ENCODE measurements at places on chromosomes 12 and 14.

GRCh38 chr12:93135286-93136239 lies 206.5 kb upstream of the EEA1 start:
- DNase-seq = no peak

- DNase-seq = no peak
Observed at GRCh38 chr14:98700748-98701147, 571.2 kb downstream of the BCL11B start.

GRCh38 chr14:36570065-36570464 lies 12.3 kb downstream of the NKX2-8 start:
- DNase-seq = no peak

DNA sequence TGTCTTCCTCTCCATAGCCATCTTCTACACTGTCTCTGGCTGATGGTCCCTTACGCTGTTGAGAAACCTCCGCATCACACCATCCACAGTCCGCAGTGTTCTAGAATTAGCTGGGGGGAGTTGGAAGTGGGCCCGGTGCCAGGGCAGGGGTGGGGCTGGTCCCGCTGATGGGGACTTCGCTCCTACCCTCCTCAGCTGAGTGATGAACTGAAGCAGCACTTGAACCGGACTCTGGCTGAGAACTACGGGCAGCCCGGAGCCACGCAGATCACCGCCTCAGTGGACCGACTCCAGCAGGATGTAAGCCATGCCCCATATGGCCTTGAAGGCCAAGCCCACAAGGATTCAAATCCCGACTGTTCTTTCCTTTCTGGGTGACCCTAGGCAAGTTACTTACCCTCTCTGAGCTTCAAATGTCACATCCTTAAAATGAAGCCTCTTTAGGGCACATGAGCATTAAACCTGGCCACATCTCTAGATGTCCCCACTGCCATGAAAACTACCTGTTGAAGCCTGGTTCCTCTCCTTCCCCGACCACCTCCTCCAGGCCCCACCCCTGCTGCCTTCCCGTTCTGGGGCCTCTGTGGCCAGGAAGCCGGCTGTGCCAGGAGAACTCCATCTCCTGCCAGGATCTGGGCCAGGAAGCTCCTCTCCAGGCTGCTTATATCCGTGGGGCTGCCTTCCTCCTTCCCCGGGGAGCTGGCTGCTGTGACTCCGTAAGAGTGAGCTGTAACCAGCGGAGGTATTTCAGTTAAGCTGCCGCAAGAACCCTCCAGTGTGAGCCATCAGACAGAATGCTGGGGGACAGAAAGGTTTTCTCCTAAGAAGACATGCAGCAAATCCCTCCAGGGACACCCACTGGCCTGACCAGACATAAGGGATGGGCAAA lies 53.1 kb downstream of the TSPAN11 start:
- DNase-seq = no peak

DNA sequence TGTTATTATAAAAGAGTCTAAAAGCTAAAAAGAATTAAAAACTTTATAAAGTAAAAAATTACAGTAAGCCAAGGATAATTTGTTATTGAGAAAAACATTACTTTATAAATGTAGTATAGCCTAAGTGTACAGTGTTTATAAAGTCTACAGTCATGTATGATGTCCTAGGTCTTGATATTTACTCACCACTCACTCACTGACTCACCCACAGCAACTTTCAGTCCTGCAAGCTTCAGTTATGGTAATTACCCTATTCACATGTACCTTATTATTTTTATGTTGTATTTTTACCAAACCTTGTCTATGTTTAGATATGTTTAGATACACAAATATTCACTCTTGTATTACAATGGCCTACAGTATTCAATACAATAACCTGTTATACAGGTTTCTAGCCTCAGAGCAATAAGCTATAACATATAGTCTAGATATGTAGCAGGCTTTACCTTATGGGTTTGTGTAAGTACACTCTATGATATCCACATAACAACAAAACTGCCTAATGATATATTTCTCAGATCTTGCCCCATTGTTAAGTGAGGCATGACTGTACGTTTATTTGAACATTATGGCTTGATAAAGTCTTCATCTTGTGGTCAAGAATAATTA lies 113.7 kb upstream of the KITLG start:
- DNase-seq = no peak

DNA sequence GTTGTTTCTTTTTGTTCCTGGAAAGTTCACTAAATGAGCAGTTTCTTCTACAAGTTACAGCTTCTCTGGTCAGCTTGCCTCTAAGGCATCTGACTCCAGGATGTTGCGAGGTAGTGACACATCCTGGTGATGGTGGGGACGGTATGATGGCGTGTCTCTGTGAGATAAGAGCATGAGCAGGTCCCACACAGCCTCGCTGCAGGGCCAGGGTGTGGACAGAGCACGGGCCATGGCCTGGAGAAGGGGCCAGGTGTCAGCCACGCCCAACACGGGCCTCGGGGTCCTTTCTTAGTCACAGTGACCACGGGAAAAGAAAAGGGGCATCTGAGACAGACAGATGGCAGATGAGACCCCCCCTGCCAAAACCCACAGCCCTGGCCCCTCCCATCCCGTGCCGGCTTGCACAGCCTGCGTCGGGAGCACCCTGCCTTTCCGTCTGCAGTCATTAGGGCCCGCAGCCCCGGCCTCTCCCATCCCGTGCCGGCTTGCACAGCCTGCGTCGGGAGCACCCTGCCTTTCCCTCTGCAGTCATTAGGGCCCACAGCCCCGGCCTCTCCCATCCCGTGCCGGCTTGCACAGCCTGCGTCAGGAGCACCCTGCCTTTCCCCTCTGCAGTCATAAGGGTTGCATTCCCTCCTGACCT lies 79.3 kb upstream of the DYNC1H1 start:
- no peak for DNase-seq

DNA sequence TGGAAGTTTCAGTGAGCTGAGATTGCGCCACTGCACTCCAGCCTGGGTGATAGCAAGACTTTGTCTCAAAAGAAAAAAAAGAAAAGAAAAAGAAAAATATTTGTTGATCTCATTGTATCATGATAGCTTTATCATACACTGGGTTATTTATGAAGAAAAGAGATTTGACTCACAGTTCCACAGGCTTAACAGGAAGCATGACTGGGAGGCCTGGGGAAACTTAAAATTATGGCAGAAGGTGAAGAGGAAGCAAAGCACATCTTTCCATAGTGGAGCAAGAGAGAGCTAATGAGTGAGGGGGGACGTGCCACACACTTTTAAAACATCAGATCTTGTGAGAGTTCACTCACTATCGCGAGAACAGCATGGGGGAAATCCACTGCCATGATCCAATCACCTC lies 72.7 kb upstream of the FUT8 start:
- DNase-seq = no peak

GRCh38 chr12:128797119-128798118 lies 26.3 kb downstream of the SLC15A4 start:
- DNase-seq = peak; percentile 52

GRCh38 chr14:38250331-38250730 lies 5.6 kb downstream of the CLEC14A start:
- no peak for DNase-seq

- no peak for DNase-seq
Observed at GRCh38 chr14:50542941-50543418, 10.6 kb upstream of the MAP4K5 start.

DNA sequence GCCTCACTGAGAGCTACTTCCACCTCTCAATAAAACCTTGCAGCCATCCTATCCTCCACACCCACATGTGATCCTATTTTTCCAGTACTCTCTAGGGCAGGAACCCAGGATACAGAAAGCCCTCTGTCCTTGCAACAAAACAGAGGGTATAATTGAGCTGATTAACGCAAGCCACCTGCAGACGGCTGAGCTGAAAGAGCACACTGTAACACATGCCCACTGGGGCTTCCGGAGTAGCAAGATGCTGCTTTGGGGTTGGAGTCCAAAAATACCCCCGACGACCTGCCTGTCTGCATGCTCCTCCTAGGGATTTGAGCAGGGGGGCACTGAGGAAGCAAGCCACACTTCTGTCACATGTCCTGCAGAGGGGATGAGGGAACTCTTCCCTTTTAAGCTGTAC lies 401.1 kb upstream of the FOXG1 start:
- peak; percentile 5 for DNase-seq

- DNase-seq = no peak
Observed at GRCh38 chr14:77151918-77152588, 10.5 kb upstream of the ZDHHC22 start.

GRCh38 chr12:88450136-88450535 lies 130.1 kb downstream of the KITLG start:
- no peak for DNase-seq

DNA sequence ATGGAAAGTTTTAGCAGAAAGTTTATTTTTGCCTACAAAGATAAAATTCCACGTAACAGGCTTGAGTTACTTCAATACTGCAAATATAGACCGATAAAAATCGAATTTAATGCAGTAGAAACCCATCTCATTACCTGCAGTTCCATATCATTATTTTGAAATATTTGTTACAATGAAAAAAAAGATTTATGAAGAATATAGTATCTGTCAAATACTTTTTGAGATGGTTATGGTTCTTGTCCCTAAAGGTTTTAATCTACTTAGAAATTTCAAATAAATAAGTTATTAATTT lies 273.5 kb downstream of the ADAMTS20 start:
- DNase-seq = no peak

DNA sequence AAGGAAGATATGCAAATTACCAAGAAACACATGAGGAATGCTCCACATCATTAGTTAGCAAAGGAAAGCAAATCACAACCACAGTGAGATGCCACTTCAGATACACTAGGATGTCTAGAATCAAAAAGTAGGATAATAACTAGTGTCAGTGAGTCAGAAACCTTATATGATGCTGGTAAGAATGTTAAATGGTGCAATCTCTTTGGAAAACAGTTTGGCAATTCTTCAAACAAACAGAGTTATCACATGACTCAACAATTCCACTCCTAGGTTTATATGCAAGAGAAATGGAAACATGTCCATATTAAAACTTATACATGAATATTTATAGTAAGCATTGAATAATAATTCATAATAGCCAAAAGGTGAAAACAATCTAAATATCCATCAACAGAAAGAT lies 220.9 kb downstream of the FOXG1 start:
- no peak for DNase-seq

GRCh38 chr12:3090240-3091037 lies 13.3 kb downstream of the TSPAN9 start:
- no peak for DNase-seq

Measured in psoas muscle (tissue), 8 donors.